ENCODE measurements at places on chromosomes 4 and X.
A peak's percentile ranks its signal among the peaks of the same experiment; 100 is the strongest.

GRCh38 chrX:148354916-148355315 lies 145.5 kb upstream of the AFF2 start:
- DNase-seq, result no peak

DNA sequence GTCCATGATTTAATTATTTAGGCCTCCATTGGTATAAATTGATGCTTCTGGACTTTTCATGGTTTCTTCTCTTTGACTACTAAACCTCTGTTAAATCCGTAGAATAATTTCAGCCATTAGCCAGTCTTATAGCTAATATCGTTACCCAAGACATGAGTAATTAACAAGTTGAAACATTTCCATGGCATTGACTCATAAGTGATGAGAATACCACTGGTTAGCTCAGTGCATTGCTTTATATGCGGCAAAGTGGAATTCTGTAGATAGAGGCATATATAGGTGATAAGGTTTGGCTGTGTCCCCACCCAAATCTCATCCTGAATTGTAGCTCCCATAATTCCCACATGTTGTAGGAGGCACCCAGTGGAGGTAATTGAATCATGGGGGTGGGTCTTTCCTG lies 80.6 kb downstream of the VCX2 start:
- no peak for DNase-seq

DNA sequence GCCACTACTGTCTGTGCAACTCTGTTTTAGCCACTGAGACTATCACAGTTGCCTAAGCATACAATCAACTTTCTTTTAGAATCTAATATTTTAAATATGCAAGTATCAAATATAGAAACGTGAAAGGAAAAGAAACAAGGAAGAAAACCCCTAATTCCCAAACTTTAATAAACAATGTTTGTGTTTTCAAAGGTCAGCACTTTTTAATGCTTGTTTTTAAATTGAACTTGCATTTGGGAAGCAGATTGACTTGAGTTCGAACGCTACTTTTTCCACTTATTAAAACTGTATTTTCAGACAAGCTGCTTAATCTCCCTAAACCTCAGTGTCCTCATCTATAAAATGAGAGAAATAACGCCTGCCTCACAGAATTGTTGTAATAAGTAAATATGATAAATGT lies 185.8 kb upstream of the GPC4 start:
- DNase-seq, result no peak

GRCh38 chr4:126568652-126569570 lies 1063.8 kb upstream of the INTU start:
- no peak for DNase-seq

- DNase-seq, result no peak
Measured at GRCh38 chrX:102765217-102765616, 44.7 kb downstream of the GPRASP3 start.

- DNase-seq, result no peak
Measured at GRCh38 chrX:130851569-130851968, 51.4 kb downstream of the ENOX2 start.

DNA sequence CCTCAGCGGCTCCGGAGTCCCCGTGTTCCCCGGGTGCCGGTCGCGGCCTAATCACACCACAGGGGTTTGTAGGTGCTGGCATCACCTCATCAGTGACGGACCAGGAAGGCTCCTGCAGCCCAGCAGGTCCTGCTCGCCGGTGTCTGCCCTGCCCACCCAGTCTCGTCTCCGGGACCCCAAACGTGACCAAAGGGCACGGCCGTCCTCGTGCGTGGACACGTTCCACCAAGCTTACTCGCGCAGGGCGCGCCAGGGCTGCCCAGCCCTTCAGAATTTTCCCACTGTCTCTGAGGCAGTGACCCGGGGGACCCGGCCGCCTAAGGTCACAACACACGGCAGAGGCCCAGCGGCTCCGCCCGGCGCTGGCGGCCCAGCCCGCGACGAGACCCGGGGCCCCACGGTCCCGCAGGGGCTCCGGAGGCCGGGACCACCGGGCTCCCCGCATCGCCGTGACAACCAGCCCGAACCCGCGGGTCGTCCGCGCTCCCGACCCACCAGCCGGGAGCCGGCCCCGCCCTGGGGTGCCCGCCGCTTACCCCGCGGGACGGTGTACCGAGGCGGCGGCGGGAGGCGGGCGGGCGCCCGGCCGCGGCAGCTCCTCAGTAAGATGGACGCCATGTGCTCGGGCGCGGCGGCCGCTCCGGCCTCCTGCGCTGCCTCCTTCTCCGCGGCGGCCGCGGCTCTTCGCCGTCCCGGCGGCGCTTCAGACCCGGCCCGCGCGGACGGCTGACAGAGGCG lies 454 bp downstream of the LETM1 start:
- DNase-seq, result peak; percentile 49

DNA sequence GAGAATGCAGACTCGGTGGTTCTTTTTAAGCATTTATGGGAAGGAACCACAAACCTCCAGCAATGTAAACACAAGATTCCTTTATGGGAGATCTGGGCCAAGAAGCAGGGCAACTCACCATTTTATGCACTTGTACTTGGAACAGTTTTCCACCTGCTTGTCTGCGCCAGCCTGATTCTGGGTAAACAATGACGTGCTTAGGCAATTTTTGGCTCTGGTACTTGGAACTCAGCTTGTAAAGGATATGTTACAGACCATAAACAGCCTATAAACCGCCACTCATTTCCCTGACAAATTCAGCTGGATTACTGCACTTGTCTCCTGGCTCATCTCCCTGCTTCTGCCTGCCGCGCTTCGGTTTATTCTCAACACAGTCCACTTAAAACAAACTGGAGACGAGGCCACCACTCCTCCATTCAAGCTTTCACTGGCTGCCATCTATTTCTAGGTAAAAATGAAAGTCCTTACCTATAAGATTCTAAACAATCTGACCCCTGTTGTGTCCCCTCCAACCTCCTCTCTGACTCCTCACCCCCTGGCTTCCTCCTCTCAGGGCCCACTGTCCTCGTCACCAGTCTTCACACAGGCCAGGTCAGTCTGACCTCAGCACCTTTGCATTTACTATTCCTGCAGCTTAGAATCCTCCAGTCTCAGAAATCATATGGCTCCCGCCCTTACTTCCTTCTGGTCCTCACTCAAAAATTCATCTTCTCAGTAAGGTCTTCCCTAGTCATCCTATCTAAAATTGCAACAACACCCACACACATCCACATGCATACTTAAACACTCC lies 205.9 kb upstream of the GALNT7 start:
- DNase-seq, result no peak

DNA sequence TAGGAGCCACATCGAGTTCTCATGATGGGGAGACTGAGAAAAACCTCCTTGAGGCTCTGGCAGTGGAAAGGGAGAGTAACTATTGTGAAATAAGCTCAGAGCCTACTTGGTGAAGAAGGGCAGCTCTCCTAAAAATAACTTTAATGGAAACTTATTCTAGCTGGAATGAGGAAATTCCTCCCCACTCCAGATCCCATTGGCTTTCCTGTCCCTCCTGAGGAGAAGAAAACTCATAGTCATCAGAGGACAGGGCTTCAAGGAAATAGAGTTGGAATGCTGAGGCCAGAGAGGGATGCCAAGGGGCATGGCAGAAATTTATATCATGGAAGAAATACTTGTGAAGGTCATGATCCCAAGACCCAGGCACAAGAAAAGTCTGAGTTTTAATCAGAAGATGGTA lies 70.7 kb upstream of the TAPT1 start:
- no peak for DNase-seq

DNA sequence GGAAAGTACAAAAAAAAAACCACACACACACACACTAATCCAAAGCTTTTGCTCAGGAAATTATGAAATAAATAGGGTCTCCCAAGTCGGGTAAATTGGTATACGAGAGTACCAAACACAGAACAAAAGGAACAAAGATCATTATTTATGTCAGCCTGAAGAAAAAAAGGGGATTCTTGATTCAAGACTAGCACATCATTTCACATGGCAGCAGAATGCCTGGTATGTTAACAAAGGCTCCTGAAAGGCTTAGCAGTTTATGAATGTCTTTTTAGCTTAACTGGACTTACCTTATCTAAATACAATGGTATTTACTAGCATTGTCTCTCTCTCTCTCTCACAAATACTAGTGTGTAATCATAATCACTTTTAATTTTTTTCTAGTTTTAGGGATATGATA lies 11.3 kb downstream of the RAP2C start:
- DNase-seq, result no peak

GRCh38 chr4:47017494-47017893 lies 13.9 kb upstream of the GABRB1 start:
- no peak for DNase-seq

DNA sequence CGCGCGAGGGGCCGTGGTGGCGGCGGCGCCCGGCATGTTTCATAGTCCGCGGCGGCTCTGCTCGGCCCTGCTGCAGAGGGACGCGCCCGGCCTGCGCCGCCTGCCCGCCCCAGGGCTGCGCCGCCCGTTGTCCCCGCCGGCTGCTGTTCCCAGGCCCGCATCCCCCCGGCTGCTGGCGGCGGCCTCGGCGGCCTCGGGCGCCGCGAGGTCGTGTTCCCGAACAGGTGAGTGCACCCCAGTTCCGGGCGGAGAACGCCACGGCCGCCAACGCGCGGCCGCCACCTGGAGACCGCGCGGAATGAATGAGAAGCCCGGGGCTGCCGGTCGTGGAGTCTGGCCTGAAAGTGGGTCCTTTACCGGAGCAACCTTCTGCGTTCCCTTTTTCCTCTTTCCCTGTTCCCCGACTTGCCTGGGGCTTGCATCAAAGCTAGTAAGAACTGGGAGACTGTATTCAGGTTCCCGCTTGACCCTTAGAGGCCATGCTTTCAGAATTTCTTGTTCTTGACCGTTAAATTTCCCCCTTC lies 429 bp downstream of the NOCT start:
- DNase-seq, result no peak

- DNase-seq, result no peak
Measured at GRCh38 chrX:45711231-45711630, 510.6 kb upstream of the DIPK2B start.

DNA sequence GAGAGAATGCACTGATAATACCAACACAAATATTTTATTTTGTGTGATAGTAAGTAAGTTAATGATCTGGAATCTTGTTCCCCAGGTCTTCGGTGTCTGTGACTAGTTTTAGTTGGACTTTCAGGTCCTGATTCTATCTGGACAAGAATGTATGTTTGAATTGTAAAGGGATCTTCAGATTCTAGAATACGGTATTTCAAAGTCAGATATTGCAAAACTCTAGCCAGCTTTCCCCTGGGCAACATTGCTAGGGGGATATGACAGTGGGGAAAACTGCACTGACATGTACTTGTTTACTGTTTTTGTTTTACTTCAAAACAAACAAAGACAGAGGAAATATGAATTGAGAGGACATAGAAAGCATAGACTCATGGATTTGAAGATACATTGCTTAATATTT lies 489.0 kb downstream of the FAM133A start:
- no peak for DNase-seq

DNA sequence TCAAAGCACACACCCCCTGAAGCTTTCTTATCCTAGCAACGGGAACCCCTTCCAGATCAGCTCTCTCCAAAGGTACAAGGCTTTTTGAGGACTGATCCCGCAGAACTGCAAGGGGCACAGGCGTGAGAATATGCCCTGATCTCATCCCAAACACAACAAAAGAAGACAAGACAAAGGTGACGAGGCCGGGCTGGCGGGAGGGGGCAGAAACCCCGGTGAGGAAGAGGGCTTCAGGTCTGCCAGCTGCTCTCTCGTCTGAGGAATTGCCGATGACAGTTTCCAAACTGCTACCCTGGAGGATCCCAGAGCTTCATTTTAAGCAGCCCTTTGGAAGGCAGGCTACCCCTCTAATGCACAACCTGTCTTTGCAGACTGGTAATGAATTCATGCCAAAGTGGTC lies 3.4 kb downstream of the HCFC1 start:
- DNase-seq, result no peak

- DNase-seq, result no peak
Measured at GRCh38 chrX:146456058-146456457, 353.5 kb upstream of the CXorf51B start.

DNA sequence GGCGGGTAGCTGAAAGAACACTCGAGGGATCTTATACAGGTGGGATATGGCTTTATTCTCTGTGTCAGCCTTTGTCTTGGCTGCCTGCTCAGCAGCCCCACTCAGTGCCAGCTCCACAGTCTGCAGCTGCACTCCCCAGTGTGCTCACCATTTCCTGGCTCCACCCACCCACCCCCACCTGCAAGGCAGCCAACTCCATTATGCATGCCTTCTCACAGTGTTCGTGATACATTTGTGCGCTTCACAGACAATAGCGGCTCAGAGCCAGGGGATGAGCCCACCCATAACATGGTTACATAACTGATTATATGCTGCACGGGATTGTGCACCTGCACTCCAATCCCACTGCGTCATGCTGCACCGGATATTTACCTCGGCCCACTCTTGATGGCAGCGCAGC lies 8.8 kb upstream of the TMEM128 start:
- no peak for DNase-seq

- DNase-seq, result no peak
Measured at GRCh38 chr4:139582044-139582443, 26.0 kb upstream of the SETD7 start.

- no peak for DNase-seq
Measured at GRCh38 chr4:68951078-68951805, at the start of gene UGT2A3. TSS of gene UGT2A3 (minus strand) at chr4:68951804. CDS start at chr4:68951760, 44 bp downstream.

GRCh38 chrX:65994519-65995506 lies 45.1 kb downstream of the VSIG4 start:
- no peak for DNase-seq

- no peak for DNase-seq
Measured at GRCh38 chr4:145406970-145407369, 74.7 kb upstream of the SMAD1 start.

DNA sequence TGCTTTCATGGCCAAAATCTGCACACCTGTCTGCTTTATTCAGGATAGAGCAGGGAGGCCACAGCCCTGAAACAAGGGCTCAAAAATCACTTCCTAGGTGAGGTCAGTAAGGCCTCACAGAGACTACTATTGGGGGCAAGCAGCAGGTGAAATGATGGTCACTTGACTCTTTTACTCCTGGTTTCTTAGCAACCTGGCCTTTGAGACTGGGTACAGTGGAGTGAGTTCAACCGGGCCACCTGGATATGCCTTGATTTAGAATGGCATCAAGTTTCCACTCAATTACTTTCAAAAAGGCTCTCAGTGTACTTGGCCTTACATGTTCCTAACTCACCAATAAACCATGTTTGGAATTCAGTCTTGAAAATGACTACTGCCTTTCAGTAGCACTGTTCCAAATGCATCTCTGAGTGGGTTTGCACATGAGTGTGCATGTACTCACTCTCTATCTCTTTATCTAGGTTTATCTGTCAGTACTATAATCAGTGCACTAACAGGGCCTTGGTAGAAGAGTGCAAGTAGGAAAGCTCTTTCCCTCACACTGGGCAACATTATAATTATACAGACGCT lies 388.2 kb downstream of the OPHN1 start:
- no peak for DNase-seq

DNA sequence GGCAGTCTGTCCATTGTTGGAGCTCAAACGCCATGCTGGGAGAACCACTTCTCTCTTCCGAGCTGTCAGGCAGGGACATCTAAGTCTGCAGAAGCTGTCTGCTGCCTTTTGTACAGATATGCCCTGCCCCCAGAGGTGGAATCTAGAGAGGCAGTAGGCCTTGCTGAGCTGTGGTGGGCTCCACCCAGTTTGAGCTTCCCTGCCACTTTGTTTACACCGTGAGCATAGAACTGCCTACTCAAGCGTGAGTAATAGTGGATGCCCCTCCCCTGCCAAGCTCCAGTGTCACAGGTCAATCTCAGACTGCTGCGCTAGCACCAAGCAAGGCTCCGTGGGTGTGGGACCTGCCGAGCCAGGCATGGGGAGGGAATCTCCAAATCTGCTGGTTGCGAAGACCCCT lies 145.7 kb downstream of the VSIG4 start:
- no peak for DNase-seq
